ENCODE measurements at places on chromosomes 4 and X.
A peak's percentile ranks its signal among the peaks of the same experiment; 100 is the strongest.

- DNase-seq = no peak
Measured at GRCh38 chr4:38002451-38003071, 42.4 kb downstream of the PTTG2 start.

DNA sequence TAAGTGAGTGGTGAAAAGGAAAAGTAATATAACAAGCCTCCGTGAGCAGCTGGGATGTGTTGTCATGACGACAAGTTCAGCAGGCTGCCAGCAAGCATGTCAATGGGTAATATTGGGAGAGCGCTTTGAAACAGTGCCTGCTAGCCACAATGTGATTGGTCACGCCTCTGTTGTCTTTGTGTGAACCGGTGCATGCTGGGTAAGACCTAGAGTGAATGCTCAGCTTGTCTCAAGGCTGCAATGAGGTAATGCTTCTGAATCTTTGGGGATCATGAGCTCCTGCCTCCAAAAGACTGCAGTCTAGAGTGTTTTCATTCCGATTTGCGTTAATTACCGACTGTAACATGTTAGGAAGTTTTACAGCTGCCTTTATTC is 54.9 kb downstream of the STOX2 start:
- peak; percentile 92 for DNase-seq

DNA sequence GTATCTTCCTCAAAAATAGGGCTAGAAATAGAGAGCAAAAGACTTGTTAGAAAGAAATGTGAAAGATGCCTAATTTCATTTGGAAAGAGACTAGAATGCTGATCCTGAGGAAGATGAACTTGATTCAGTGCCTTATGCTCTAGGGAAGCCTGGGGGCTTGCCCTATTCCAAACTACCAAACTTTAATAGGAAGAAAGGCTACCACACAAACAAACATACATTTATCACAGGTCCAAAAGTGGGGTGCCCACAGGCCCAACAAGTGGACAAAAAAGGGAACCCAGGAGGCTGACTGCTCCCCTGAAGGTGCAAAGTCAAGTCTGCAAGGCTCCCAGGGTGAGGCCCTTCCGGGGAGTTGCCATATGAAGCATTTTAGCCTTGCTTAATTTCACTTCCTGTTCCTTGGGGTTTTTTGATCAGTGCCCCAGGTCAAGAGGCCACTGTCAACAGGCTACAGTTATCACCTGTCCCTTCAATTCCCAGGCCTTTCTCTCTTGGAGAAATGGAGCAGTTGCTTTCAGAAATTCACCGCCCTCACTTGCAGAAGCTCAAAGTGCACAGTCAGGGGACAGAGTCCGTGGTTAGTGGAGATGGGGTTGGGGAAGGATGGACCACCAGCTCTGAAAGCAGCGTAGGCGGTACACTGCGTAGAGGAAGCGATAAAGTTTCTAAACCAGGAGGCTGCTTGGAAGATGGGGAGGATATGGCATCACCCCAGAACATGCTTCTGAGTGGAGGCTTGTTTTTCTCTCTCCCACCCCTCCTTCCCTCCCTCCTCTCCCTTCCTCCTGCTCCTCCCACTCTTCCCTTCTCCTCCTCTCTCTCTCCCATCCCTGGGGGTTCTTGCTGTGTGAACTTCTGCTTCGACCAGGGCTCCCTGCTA is 36.4 kb downstream of the TMEM154 start:
- DNase-seq = no peak

DNA sequence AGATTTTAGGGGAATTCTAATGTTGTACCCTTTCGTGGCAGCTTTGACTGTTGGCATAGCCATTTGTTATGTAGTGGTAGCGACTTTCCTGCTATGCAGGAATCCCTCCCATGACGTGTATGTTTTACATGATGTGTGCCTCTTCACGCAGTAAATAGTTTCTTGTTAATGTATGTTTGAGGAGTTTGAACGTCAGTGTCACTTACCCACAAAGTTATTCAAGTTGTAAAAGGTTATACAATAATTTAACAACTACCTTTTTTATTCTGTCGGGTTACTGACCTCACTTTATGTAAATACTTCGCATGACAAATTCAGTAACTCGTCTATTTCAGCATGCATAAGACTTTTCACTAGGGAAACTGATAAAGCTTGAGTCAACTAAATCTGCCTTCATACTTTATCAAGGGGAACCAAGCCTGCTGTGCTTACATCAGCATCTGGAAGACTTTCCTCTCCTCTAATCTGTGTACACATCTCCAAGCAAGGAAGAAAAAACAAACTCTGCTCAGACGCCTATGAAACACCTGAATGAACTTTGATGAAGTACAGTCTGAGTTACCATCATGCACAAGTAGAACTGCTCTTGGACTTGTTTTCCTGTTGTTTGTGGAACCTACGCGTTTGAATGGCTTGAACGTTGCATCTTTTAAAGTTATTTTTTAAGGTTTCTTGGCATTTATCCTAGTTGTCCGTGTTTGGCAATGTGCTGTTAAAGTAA is 61.2 kb downstream of the SLC9A6 start:
- no peak for DNase-seq

- DNase-seq = no peak
Measured at GRCh38 chrX:20300822-20301221, 34.1 kb upstream of the RPS6KA3 start.

DNA sequence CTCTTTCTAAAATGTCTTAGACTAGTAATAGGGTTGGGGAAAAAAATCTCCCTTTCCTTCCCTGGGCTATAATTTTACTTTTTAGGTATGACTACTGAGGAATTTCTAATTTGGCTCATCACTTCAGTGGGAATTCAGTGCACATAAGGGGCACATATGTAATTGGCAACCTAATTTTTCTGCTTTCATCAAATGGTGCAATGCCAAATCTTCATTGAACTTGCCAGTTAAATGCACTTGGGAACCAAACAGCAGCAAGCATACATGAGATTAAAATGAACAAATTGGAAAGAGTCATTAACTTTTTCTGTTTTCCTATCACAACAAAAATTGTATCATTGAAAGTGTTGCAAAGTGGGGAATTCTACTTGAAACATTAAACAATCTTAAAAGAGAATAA is 2.9 kb upstream of the CCSER1 start:
- DNase-seq = no peak

DNA sequence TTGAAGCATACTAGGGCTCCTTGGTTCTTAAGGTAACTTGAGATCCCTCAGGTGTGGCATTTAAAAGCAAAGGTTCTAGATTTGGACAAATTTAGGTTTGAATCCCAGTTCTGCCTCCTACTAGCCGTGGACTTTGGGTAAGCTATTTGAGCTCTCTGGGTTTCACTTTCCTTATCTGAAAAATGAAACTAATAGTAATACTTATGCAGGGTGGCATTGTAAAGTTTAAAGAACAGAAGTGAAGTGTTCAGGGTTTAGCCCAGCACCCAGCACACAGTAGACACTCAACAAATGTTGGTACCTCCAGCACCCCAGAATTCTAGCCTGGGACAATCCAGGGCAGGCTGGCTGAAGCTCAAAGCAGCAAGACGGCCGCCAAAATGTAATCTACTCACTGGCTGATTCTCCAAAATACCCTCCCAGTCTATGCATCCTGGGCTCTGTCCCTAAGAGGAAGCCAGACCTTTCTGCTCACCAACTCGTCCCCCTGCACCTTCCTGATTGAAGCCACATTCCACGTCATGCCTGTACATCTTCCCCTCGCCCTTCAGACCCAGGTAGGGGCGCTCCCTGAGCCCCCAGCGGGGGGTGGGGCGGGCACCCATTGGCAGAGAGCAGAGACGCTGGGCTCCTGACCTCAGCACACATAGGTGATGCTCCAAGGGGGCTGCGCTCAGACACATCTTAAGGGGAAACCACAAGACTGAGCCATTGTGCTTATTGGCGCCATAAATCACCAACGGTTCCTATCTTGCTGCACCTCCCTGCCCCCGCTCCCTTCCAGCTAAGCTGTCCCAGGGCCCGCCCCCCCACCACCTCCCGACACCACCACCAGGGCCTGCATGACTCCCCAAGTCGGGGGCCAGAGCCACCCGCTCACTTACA is 160.6 kb downstream of the BCOR start:
- no peak for DNase-seq

DNA sequence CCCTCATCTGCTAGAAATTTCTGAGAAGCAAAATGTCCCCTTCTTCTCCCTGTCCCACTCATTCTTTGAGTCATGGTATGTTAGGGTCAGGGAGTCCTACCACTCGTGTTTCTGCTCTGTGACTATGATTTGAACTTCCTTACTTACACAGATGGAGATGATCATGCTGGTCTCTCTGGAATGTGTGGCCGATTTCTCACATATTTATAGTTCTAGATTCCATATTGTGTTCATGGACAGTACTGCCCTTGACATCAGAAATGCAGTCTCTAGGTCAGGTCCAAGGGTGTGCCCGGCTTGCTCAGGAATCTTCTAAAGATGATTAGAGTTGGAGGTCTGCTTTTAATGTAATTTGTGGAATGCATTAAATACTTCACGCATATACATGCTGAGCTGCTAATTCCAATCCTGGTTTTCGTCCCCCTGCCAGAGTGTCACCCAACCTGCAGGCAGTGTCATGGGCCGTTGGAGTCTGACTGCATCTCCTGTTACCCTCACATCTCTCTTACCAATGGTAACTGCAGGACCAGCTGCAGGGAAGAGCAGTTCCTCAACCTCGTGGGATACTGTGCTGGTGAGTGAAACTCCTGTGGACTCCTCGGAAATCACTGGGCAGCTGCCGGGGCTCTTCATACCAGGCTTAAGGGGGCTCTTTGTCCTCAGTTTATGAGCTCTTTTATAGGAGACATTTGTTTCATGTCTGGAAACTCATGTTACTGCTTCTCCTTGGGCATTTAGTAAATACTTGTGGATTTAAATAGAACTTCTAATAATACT is 214.1 kb upstream of the ANXA3 start:
- no peak for DNase-seq

DNA sequence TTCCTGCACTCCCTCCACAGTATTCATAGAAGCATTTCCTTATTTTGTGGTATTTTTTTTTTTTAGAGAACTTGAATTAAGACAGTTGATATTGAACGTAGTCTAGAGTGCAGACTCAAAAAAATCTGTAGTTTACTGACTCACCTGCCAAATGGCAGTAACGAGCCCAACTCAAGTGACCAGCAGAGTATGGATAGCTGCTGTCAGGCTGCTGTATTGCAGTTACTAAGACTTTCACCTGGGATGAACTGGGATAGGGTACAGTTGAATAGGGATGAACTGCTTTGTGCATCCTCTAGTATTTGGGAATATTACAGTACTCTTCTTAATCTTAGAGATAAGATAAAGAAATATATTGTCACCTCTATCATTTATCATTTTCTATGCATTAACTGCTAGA is 7.0 kb upstream of the SLC7A11 start:
- DNase-seq = no peak

DNA sequence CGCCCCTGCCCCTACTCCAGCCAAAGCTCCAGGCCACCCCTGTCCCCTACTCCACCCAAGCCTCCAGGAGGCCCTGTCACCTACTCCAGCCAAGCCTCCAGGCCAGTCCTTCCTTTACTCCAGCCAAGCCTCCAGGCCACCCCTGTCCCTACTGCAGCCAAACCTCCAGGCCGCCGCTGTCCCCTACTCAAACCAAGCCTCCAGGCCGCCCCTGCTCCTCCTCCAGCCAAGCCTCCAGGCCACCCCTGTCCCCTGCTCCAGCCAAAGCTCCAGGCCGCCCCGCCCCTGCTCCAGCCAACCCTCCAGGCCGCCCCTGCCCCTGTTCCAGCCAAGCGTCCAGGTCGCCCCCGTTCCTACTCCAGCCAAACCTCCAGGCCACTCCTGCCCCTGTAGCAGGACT is 5.1 kb upstream of the ASMT start:
- no peak for DNase-seq

- no peak for DNase-seq
Measured at GRCh38 chr4:78513411-78513975, 38.1 kb upstream of the ANXA3 start.

All from C1 segment of cervical spinal cord (tissue), 14 donors.